Omental fat pad (tissue), 4 donors: ENCODE measurements at places on chromosomes 6 and 20. TPM values are rescaled to one million over a fixed set of nuclear protein-coding genes. Genes with fewer than 3 reads are reported as not detected.

- DNase-seq, result no peak
Measured at GRCh38 chr6:147138835-147139234, 65.4 kb upstream of the STXBP5 start.

DNA sequence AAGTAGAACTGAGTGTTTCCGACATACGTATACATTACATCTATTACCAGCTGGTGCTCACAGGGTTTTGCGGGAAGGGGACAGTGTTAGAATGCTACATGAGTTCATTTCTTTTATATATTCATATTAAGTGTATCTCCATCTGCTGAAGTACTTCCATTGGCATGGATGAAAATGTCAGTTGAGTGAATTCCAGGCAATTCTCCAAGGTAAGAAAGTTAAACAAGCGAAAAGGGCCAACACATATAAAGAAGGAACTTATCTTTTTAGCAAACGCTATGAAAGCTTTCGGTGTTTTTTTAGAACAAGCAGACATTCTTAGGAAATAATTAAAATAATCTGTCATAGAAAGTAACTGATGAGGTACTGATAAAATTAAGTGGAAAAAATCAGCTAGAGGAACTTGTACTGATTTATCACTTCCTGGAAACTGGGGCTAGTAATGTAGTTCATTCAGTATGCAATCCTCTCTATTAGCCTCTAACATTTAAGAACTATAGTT, 34.6 kb downstream of the RNF146 start:
- DNase-seq, result no peak

Gene GPR6
- not detected for total RNA-seq

DNA sequence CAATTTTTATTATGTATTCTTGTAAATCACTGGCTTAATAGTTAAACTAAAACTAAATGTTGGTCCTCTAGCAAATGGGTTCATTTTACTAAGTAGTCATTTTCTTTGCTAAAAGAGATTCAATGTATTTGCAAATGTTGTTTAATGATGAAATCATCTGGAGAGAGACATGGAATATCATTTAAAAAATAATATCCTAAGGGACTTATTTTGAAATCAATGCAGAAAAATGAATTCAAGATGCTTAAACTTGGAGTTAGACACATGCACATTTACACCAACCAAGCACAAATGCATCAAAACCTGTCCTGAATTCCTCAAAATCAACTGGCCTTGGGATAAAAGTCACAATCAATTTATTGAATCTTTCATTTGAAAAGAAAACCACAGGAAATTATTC, 165.0 kb upstream of the RNF217 start:
- no peak for DNase-seq

DNA sequence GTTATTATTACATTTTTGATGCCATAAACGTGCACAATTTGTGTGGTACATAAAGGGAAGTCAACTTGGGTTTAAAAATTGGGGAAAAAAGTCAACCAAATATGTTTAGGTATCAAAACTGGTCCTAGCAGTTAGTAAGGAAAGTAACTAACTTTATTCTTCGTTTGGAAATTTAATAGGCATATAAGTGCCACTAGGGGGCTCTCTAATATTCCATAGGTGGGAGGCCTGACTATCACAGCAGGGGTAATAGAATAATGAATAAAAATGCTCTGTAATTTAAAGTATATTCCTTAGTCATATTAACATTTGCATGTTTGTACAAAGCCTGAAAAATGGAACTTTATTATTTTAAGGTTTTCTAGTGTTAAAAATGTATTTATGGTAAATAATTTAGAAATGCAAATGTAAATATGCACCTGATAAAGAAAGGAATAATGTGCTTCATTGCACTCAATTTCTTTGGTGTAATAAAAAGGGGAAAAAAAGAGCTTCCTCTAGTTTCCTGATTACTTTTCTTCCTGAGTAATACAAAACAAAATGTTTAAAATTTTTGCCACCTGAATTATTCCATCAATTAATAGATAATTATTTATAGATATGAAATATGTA, 125.7 kb upstream of the HDAC2 start:
- no peak for DNase-seq

GRCh38 chr20:39631557-39631956, 669.4 kb downstream of the DHX35 start:
- no peak for DNase-seq

GRCh38 chr6:162612613-162613012, 115.0 kb downstream of the PRKN start:
- DNase-seq, result no peak

- no peak for DNase-seq
Measured at GRCh38 chr6:31609519-31610406, 5.3 kb upstream of the AIF1 start.

Gene HLA-DOB
- 0.56 TPM for total RNA-seq

GRCh38 chr6:133359256-133359655, 118.1 kb downstream of the EYA4 start:
- no peak for DNase-seq

Gene KCNK15
- 10.0 TPM for total RNA-seq

DNA sequence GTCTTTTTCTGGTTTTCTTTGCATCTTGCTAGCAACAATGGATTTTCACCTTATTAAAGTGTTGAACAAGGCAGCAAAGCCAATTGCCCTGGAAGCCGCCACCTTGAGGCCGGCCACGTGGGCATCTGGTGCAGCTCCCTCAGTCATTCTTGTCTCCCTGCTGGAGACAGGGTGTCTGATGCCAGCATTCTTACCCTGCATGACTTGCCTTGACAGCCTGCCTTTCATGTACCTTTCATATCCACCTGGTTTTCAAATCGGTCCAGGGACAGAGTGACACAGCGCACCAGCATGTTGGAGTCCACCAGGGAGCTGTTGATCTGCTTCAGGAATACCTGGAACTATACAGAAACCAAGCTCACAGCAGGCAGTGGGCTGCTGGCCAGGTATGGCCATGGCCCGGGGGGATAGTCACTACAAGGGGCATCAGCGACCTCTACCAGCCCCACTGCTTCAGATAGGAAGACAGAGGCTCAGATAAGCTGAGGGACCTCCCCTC, 49.8 kb downstream of the MYH7B start:
- DNase-seq, result no peak

Gene TRIM31
- not detected for total RNA-seq
